Activated CD4-positive, alpha-beta T cell treated with anti-CD3 and anti-CD28 coated beads, Interleukin-2, amount 10 ng/mL, durations not matched to agents 7 days and 5 days (primary cell): ENCODE measurements at places on chromosomes 6 and 20.

DNA sequence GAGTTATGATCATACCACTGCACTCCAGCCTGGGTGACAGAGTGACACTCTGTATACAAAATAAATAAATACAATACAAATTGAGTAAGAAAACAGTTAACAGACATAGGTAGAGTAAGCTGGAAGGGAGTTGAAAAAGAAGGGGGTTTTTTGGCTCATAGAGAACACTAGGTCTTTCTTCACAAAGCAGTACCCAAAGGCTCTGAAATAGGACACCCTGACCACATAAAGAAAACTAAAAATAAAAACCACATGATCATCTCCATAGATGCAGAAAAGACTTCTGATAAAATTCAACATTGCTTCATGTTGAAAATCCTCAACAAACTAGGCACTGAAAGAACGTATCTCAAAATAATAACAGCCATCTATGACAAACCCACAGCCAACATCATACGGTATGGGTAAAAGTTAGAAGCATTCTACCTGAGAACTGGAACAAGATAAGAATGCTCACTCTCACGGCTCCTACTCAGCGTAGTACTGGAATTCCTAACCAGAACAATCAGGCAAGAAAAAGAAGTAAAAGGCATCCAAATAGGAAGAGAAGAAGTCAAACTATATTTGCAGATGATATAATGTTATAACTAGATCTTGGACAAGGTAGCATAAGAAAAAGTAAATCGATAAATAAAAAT is 48.6 kb downstream of the TOMM6 start:
- no peak for DNase-seq

DNA sequence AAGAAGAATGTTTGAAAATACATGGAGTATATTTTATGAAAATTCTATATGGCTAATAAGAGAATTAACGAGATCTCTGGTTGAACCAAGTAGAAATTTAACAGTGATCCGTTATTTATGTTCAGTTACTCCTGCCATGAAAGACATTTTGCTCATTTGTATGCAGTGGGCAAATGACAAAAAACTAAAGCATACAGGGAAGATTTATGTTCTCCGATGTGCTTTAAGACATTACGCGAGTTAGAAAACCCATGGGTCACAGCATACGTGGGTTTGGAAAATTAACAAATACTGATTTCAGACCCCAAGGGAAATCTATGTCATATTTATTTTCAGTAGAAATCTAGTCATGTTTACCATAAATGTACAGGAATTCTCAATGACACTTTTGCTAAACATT is 90.1 kb downstream of the BMP5 start:
- DNase-seq, result no peak

- DNase-seq, result no peak
These were observed 75.9 kb downstream of the GNAS-AS1 start for GRCh38 chr20:58774667-58775263.

- DNase-seq, result no peak
These were observed 66.8 kb upstream of the RSPO3 start for GRCh38 chr6:127051571-127052260.

- DNase-seq, result no peak
These were observed 106.6 kb downstream of the TRIM27 start for GRCh38 chr6:28816909-28817807.

DNA sequence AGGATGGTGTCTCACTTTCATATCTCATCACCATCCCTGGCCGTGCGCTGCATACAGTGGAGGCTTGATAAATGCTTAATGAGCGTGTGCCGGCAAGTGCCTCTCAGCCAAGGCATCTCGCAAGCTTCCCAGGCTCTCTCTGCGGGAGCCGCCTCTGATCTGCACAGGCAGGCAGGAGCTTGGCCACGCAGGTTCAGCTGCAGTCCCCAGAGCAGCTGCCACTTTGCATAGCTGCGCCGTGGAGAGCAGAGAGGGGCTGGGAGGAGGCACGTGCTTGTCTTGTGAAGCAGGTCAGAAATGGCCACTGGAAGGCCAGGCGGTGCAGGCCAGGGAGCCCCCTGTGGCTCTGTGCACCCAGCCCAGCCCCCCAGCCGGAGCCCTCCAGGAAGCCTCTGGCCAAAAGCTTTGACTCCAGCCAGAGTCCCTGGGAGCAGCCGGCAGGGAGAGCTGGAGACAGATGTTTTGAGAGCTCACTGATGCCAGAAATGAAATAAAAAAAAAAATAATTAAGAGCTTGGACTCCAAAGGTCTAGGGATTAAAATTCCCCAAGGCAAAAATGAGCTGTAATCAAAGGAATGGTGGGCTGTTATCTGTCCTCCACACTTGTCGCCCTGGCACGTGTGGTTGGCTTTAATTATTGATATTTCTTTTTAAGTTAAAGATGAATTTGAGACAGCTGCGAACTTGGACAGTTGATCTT is 377.0 kb downstream of the CDH4 start:
- no peak for DNase-seq

DNA sequence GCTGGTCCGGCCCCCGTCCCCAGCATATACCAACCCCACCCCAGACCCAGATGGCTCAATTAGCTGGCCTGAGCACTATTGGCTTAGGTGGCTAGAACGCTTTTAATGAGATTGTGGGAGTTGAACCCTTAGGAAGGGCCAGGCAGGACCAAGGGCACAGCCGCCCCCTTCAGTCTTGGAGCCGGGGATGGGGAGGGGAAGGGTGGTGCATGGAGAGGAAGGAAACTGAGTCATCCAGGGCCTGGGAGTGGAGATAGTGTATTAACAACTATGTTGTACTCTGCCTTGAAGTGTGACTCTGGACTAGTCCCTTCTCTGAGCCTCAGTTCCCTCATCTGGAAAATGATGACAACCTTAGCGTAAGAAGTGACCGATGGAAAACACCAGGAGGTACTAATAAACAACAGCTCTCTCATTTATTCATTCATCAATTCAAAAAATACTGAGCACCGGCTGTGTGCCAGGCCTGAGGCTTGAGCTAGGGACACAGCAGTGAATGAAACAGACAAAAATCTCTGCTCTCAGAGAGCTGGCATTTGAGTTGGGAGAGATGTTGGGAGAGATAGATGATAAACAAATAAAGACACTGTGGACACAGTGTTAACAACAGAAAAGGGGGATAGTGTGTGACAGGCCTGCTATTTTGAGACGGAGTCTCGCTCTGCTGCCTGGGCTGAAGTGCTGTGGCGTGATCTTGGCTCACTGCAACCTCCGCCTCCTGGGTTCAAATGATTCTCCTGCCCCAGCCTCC is 11.5 kb downstream of the PEDS1 start:
- no peak for DNase-seq

GRCh38 chr6:139430899-139431601 is 56.6 kb upstream of the CITED2 start:
- no peak for DNase-seq

- no peak for DNase-seq
These were observed 157.2 kb downstream of the SIM1 start for GRCh38 chr6:100307561-100307960.

DNA sequence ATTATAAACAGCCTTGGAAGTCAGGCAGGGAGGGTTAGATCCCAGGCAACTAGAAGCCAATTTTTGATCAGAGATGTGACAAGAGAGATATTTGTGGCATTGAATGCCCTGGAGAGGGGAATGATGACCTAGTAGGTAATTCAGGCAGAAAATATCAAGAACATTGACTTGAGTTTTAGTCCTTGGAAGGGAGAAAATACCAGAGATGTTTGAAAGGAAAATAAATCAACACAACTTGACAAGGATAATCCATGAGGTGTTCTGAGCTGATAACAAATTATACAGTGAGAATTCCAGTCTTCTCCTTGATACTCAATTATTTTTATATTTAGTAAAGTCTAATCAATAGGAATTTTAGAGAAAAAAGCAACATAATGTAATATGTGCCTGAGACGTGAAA is 10.6 kb upstream of the MARCKS start:
- no peak for DNase-seq

DNA sequence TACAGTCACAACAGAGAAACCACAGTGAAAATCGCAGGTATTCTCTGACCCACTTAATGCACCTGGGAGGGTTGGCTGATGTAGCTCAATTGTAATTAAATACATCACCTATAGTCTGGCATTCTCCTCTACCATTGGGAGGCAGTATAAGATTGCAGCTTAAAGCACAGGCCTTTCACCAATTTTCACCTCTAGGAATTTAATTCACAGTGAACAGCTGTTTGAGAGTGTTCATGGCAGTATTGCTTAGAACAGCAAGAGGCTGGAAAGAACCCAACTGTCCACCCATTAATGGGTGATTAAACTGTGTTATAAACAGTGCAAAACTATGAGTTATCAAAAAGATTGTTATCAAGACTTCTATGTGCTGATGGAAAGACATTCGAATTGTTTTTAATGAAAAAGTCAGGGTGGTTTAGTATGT is 2.0 kb downstream of the EDEM2 start:
- DNase-seq, result peak; percentile 50

GRCh38 chr20:4519534-4519933 is 202.2 kb upstream of the PRND start:
- DNase-seq, result peak; percentile 18

- no peak for DNase-seq
These were observed 1.1 kb downstream of the DOP1A start for GRCh38 chr6:83068616-83069015.

DNA sequence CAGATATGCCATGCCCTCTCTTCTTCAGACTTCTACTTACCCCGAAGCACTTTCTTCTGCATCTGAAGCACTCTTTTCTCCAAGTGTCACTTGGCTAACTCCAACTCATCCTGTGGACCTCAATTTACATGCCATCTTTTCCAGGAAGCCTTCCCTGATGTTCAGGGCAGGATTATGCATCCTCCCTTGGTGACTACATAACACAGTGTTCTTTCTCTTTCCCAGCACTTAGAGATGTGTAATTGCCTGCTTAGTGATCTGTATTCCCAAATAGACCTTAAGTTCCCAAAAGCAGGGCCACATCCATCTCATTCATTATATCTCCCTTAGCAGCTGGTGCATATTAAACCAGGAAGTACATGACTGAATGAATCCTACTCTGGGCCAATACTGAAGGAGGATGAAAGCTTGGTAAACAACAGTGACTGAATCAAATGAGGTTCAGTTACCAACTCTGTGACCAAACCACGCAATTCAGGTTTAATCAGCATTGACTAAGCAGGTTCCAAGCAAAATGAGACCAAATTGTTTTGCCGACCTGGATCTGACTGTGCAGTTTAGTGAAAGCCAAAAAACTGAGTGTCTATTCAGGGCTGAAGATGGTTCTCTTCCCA is 121.4 kb upstream of the TCF21 start:
- DNase-seq, result no peak

- peak; percentile 6 for DNase-seq
These were observed 105.1 kb upstream of the HCRTR2 start for GRCh38 chr6:55069132-55069781.

- DNase-seq, result no peak
These were observed 310.4 kb upstream of the MOCS1 start for GRCh38 chr6:40244699-40245098.

DNA sequence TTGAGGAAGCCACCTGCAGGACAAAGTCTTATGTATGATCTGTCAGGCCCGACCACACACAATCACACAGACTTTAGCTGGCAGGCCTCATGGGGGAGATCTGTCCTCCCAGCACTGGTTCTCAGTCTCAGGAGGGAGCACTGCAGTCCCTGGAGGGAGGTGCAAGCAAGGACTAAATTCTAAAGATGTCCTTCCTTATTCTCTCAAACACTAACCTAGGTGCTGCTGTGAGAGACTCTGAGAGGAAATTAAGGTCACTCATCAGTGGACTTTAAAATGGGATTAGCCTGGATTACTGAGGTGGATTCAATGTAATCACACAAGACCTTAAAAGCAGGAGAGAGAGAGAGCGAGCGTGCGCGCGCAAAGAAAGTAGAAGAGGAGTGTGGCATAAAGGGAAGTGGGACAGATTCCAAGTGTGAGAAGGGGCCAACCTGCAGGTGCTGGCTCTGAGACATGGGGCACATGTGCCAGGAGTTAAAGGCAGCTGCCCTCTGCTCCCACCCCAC is 14.3 kb downstream of the GLO1 start:
- DNase-seq, result no peak

DNA sequence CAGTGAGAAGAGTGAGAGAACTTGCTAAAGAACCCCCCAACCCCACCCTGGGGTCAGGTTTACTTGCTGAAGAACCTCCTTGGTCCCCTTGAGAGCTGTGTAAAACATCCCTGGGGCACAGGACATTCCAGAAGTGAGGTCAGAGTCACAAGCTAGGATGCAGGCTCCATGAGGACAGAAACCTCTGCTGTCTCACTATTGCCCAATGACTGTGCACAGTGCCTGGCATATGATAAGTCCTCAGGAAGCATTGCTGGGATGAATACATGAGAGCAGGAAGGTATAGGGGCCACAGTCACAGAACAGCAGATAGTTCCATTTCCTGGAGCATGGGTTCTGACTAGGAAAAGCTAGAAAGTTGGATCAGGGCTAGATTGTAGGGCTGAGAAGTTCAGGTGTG is 18.4 kb downstream of the NT5E start:
- no peak for DNase-seq

DNA sequence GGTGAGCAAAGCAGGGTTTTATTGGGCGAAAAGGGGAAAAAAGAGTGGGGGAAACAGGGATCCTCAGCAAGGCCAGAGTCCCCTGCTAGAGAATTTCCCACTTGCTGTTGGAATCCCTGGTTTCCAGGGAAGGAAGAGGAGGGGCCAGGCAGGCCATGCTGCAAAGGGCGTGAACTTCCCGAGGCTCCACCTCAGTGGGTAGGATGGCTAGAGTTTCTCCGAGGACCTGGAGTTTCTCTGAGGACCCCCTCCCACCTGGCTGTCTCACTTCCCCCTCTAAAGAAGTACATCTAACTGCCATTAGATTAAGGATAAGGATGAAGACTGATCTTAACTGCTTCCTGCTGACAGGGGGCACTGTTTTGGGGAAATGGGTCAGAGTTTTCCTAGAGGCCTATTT is 1239.3 kb upstream of the GJE1 start:
- no peak for DNase-seq

DNA sequence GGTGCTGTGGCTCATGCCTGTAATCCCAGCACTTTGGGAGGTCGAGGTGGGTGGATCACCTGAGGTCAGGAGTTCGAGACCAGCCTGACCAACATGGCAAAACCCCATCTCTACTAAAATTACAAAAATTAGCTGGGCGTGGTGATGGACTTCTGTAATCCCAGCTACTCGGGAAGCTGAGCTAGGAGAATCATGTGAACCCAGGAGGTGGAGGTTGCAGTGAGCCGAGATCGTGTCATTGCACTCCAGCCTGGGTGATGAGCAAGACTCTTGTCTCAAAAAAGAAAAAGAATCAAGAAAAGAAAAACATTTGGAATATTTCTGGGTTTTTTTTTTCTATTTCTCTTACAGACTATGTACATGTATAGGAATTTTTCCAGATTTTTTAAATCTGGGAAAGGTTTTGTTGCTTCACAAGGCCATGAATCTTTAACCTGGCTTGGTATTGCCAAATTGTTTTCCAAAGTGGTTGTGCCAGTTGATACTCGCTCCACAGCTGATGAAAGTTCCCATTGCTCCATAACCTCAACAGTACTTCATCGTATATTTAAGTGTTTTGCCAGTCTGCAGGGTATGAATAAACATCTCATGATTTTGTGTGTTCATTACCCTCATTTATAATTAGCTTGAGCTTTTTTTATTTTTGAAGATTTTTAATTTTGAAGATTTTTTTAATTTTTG is 33.5 kb downstream of the RNF217 start:
- no peak for DNase-seq
